ENCODE measurements at places on chromosomes 2 and 18.

- peaks cover 27% of the 10 kb centered on the region for H3K27me3 ChIP-seq
- no peak for DNase-seq
- no peak overlapping the region for H3K4me3 ChIP-seq
- no peak overlapping the region for H3K27ac ChIP-seq
These were observed 43.5 kb downstream of the FBLN7 start for GRCh38 chr2:112181571-112182290.

GRCh38 chr18:27428120-27428519 is 243.0 kb upstream of the CHST9 start:
- no peaks in the 10 kb centered on the region for H3K36me3 ChIP-seq
- no peak for DNase-seq
- no peak overlapping the region for H3K27ac ChIP-seq
- no peak overlapping the region for H3K4me3 ChIP-seq

GRCh38 chr18:23844991-23845680 is 155.9 kb downstream of the LAMA3 start:
- DNase-seq = no peak
- H3K36me3 ChIP-seq = peaks cover 30% of the 10 kb centered on the region
- no peak overlapping the region for H3K27ac ChIP-seq
- H3K4me3 ChIP-seq = no peak overlapping the region
- H3K4me1 ChIP-seq = no peaks in the 10 kb centered on the region
- no peaks in the 10 kb centered on the region for H3K27me3 ChIP-seq

GRCh38 chr2:9428965-9429577 is 5.6 kb downstream of the CPSF3 start:
- no peak overlapping the region for H3K4me3 ChIP-seq
- no peak overlapping the region for H3K27ac ChIP-seq
- DNase-seq = no peak
- H3K27me3 ChIP-seq = no peaks in the 10 kb centered on the region
- H3K36me3 ChIP-seq = peaks cover 51% of the 10 kb centered on the region

DNA sequence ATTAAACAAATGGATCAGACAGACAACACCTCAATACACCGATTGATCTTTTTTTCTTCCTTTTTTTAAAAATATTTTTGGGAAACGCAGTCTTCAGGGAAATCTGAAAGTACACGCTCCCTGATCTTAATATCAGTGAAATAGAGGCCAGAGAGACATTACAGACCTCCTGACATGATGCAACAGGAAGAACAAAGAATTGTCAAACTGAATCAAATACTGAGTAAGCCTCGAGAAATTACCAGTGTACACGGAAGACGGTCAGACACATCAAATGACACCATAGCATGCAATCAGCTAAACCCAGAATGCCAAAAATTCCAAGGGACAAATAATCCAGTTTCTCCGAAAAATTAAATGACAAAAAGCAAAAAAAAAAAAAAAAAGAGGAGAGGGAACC is 80.2 kb upstream of the NFU1 start:
- H3K4me3 ChIP-seq = no peak overlapping the region
- H3K27me3 ChIP-seq = no peaks in the 10 kb centered on the region
- no peak for DNase-seq

DNA sequence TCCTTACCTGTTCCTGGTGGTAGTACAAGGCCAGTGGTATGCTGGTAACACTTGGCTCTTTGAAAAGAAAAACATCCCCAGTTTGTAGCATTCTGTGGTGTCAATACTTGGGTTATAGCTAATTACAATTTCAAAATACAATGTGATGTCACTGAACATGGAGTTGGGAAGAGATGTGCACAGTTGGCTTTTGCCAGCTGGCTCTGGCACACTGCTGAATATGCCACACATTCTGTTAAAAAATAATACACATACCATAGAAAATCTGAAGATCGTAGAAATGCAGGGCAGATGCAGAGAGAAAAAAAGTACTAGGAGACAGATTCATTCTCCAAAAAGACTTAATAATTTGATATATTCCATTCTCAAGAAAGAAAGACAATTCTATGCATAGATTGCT is 101.5 kb downstream of the TACR1 start:
- H3K36me3 ChIP-seq = no peaks in the 10 kb centered on the region
- no peak for DNase-seq
- no peak overlapping the region for H3K27ac ChIP-seq
- H3K4me3 ChIP-seq = no peak overlapping the region
- H3K27me3 ChIP-seq = no peaks in the 10 kb centered on the region

DNA sequence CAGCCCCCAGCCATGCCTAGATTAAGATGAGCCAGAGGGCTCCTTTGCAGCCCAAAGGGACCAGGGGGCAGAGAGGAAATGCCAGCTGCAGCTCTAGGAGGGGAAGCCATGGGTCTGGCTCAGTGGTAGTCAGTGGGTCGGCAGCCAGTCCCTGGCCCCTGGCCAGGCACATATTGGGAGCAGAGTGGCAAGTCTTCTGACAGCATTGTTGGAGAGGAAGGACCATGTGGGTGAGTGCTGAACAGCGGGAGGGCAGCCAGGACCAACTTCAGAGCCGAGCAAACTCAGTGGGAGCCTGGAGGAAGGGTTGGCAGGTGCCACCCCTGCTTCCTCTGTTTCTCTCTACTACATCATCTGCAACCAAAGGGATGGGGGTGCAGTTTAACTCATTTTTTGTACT is 140.5 kb upstream of the PELI1 start:
- no peak overlapping the region for H3K4me3 ChIP-seq
- no peak overlapping the region for H3K27ac ChIP-seq
- DNase-seq = peak; percentile 28
- H3K4me1 ChIP-seq = peaks cover 40% of the 10 kb centered on the region
- no peaks in the 10 kb centered on the region for H3K36me3 ChIP-seq
- no peaks in the 10 kb centered on the region for H3K27me3 ChIP-seq

DNA sequence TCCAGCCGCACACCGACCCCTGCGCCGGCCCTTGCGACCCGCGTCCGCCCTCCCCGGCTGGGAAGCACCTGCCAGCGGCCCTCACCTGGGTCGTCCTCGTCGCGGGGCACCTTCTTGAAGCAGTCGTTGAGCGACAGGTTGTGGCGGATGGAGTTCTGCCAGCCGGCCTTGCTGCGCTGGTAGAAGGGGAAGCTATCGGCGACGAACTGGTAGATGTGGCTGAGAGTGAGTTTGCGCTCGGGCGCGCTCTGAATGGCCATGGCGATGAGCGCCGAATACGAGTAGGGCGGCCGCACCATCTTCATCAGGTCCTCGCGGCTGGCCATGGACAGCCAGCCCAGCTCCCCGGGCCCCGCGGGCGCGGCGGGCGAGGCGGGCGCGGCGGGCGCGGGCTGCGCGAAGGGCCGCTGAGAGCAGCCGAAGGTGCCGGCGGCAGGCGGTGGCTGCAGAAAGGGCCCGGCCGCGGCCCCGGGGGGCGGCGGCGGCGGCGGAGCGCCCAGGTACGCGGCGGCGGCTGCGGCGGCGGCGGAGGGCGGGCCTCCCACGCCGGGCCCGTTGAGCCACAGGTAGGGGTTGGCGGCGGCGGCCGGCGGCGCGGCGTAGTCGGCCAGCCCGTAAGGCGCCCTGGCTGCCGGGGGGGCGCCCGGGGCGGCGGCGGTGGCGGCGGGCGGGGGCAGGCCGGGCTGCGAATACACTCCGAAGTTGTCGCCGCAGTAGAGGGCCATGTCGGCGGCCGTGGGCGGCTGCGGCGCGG is 505 bp downstream of the FOXI3 start:
- H3K4me3 ChIP-seq = no peak overlapping the region
- H3K27me3 ChIP-seq = peaks cover 96% of the 10 kb centered on the region
- peak; percentile 13 for DNase-seq
- H3K36me3 ChIP-seq = no peaks in the 10 kb centered on the region
- H3K27ac ChIP-seq = no peak overlapping the region

DNA sequence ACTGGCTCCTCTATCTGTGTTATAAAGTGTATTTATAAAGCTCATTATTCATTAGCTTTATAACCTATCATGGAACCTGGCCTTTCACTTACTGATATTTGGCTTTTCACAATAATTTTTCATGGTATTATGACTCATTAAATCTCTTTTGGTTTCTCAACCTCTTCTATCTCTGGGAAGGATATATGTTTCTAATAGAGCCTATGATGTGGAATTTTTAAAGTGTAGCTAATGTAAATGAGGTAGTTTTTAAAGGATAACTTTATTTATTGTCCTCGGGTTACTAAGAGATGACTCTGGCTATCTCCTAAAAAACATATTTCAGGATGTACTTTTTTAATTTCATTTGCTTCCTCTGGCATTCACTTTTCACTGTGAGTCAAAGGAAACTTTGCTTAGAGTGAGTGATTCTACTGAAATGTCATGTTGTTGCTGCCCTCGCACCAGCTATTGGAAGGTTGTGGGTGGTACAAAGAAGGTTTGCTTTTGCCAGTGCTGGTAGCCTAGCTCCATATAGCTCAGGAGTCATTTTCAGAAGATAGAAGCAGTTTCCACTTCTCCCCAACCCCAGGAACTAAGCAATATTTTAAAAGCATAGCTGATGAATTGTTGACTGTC is 85.2 kb upstream of the RPE start:
- no peak overlapping the region for H3K4me3 ChIP-seq
- H3K27me3 ChIP-seq = no peaks in the 10 kb centered on the region
- no peak overlapping the region for H3K27ac ChIP-seq
- DNase-seq = no peak

DNA sequence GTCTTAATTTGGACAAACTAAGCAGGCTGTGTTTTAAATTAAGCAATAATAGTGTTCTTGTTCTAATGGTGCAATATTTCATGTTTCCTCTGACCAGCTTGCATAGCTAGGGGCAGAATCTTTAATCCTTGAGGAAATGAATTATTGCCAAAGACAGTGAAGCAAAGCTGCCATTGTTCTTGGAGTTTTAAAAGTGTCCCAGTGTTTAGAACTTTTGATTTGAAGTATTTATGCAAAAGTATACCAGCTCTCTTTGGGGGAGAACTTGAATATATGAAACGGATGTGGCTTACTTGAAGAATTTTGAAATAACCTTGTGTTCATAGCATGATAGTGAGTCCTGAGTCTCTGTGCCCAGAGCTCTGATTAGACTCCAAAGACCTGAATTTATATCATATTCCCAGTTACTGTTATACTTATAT is 33.4 kb downstream of the ITGA6 start:
- no peak overlapping the region for H3K4me3 ChIP-seq
- no peak overlapping the region for H3K27ac ChIP-seq
- peaks cover 28% of the 10 kb centered on the region for H3K4me1 ChIP-seq
- H3K27me3 ChIP-seq = no peaks in the 10 kb centered on the region
- no peaks in the 10 kb centered on the region for H3K36me3 ChIP-seq

GRCh38 chr2:85770369-85770768 is 16.6 kb downstream of the ATOH8 start:
- no peak for DNase-seq
- peaks cover 94% of the 10 kb centered on the region for H3K4me1 ChIP-seq
- H3K27me3 ChIP-seq = peaks cover 14% of the 10 kb centered on the region
- H3K4me3 ChIP-seq = no peak overlapping the region
- H3K27ac ChIP-seq = peak overlapping the region; percentile 91

DNA sequence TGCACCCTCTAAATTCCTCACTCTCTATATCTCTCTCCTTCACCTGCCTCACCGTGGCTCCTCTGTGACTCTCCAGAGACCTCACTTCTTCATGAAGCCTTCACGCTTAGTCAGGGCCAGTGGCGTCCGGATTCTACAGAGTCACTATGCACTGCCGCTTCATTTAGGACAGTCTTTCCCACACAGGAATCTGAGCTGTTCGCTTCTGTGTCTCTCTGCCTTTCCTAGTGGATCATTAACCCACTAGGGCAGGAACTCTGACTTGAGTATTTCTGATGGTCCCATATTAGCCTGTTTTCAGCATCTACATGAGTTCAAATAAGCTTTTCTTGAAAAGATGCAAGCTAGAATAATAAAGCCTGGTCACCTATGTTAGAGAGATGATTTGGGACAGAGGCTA is 180.2 kb upstream of the DOK6 start:
- H3K27ac ChIP-seq = no peak overlapping the region
- no peak for DNase-seq
- H3K4me1 ChIP-seq = no peaks in the 10 kb centered on the region
- H3K4me3 ChIP-seq = no peak overlapping the region
- no peaks in the 10 kb centered on the region for H3K36me3 ChIP-seq

DNA sequence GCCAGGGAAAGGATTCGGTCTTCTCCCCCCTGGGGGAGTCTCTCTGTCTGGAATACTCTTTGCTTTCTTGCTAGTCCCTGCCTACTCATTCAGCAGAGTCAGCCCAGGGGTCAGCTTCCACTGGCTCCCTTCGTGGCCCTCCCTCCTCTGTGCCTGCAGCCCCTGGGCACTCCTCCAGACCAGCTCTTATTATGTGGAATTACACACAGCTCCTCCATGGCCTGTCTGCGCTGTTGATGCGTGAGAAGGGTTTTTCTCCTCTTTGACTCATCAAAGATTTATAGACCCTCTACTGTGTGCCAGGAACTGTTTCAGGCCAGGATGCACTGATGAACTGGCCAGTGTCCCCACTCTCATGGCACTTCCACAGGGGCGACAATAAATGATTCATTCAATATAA is 44.4 kb downstream of the ST8SIA5 start:
- H3K4me3 ChIP-seq = no peak overlapping the region
- H3K4me1 ChIP-seq = peaks cover 8% of the 10 kb centered on the region
- peak overlapping the region; percentile 86 for H3K27ac ChIP-seq
- H3K27me3 ChIP-seq = no peaks in the 10 kb centered on the region

DNA sequence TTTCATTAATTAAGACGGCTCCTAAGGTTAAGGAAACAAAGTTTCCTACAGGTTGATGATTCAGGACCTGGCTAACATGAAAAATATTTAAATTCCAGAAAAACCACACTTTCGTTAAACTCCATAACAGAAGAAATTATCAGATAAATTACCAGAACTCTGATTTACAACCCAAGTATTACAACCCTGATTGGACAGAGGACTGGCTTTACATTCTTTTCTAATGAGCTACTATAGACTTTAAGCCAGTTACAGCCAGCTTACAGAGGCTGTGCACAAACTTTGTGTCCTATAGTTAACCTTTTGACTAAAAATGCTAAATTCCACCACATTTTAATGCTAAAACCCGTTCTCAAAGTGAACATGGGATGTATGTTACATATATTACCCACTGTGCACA is 458.6 kb downstream of the KCNJ3 start:
- DNase-seq = no peak
- no peaks in the 10 kb centered on the region for H3K4me1 ChIP-seq
- H3K27me3 ChIP-seq = no peaks in the 10 kb centered on the region
- no peak overlapping the region for H3K4me3 ChIP-seq

DNA sequence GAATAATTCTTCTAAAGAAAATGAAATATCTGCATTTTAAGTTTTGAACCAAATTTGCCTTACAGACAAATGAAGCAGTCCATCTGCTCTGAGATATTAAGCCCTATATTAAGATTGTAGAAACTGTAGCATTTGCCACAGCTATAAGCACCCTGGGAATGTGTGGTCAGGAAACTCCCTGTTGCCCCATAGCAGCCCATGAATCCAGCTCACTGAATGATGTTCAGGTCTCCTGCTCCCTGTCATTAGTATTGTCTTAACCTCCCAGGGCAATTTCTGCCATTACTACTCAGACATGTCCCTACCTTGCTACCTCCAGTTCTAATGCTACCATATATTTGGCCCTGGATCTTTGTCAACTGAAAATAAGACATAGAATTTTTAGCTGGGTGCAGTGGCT is 41.1 kb downstream of the CDK15 start:
- no peaks in the 10 kb centered on the region for H3K27me3 ChIP-seq
- H3K27ac ChIP-seq = no peak overlapping the region
- H3K36me3 ChIP-seq = no peaks in the 10 kb centered on the region
- H3K4me3 ChIP-seq = no peak overlapping the region
- DNase-seq = no peak

GRCh38 chr2:37827911-37828511 is 97.1 kb upstream of the RMDN2 start:
- H3K4me3 ChIP-seq = no peak overlapping the region
- peaks cover 49% of the 10 kb centered on the region for H3K4me1 ChIP-seq
- H3K27me3 ChIP-seq = no peaks in the 10 kb centered on the region
- H3K27ac ChIP-seq = peak overlapping the region; percentile 73
- H3K36me3 ChIP-seq = no peaks in the 10 kb centered on the region

GRCh38 chr2:109257653-109258052 is 128.6 kb downstream of the SH3RF3 start:
- no peak overlapping the region for H3K27ac ChIP-seq
- no peaks in the 10 kb centered on the region for H3K27me3 ChIP-seq
- no peak overlapping the region for H3K4me3 ChIP-seq
- no peak for DNase-seq
